Renal cortex interstitium (tissue), 15 donors: ENCODE measurements at places on chromosomes 6 and 20. TPM values are rescaled to one million over a fixed set of nuclear protein-coding genes. Genes with fewer than 3 reads are reported as not detected.

Gene SIRT5
- polyA plus RNA-seq: 21.1 TPM

Gene SLC22A7
- polyA plus RNA-seq: 0.81 TPM

Gene TXLNB
- 2.5 TPM for polyA plus RNA-seq

DNA sequence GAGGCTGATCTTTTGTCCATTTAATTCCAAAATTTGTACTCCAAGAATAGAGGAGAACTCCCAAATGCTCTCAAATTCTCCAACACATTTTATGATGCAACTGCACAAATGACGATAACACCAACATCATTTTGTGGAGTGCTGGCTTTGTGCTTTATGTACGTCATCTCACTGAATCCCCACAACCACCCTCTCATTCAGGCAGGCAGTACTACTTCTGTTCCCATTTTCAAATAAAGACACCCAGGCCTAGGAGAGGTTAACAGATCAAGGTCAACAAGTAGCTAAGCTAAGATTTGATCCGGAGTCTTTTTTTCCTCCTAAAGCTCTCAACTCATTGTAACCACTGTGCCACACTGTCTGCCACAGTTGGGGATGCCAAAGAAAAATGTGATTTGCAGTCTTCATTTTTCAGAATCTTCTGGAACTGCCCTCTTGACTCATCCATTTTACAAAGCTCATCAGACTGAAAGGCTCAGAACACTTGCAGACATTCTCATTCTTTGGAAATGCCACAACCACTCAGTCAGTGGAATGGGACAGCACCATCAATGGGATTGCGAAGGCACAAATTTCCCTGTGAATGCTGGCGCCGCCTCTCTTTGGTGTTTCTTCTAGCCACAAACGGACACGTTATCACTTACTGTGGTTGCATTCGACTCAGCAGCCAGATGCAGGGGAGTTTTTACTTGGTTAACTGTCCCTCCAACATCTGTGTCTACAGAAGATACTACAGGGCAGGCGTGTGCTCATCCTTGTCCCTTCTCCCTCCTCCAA is 184.4 kb downstream of the GJA10 start:
- DNase-seq: no peak

GRCh38 chr6:153058291-153058690 is 55.8 kb upstream of the MTRF1L start:
- no peak for DNase-seq

Gene ZNF76
- 67.2 TPM for polyA plus RNA-seq

DNA sequence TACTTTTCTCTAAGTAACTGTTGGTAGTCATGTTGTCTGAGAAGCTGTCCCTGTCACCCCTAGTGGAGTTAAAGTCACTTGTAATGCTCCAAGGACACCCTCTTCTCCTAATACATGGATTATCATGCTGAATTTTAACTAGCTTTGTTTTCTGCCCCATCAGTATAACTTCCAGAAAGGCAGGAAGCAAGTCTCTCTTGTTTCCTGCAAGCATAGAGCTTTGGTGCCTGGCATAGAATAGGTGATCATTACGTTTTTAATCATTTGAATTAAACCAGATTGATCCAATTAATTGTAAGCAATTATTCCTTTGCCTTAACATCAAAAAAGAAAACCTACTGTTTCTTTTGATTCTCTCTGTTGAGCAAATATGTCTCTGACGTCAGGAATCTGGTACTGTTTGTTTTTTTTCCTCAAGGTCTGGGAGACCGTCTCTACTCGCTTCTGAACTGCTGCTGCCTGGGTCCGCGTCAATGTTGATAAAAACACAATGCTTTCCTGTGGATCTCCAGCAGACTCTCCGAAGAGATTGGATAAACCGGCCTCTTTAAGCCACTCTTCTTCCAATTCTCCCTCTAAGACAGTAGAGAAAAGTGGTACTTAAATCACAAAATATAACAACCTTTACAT is 71.8 kb downstream of the ARHGAP18 start:
- DNase-seq: no peak

DNA sequence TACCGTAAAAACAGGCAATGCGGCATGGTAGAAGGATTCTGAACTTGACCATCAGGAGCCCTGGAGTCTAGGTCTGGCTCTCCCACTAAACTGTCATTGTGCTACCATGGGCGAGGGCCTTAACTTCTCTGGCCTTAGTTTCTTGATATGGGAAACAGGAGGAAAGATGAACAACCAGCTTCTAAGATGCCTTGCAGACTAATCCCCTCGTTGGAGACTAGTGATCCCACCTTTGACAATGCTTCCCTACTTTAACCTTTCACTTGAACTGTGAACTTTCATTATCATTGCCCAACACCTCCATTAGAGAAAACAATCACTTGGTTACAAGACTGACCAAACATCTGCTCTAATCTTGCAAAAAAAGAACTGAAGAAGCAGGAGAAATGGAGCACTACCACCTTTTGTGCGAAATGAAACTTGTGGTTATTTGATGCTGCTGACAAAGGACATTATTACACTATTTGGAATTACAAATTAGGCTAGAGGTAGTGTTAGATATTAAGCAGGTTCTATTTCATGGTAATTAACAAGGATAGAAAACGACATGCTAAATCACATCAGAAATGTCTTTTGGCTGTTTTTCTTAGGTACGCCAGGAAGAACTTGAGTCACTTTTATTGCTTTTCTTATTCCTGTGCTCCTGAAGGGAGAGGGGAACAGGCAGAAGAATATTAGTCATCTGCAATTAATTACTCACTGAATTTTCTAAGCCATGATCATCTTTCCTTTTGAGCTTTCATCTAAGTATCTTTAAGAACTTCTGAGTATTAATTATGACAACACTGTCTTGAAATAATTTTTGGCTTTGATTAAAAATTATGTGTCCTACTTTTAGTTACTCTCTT is 39.1 kb upstream of the ARHGAP18 start:
- DNase-seq: no peak

Gene WFDC10B
- polyA plus RNA-seq: not detected

Gene MOCS3
- 5.6 TPM for polyA plus RNA-seq

Gene ZNF831
- polyA plus RNA-seq: 0.11 TPM

GRCh38 chr6:127191716-127192115 is 73.2 kb downstream of the RSPO3 start:
- DNase-seq: no peak

- no peak for DNase-seq
Measured at GRCh38 chr20:7856756-7857155, 83.5 kb downstream of the HAO1 start.

GRCh38 chr6:129032602-129033001 is 149.7 kb downstream of the LAMA2 start:
- DNase-seq: no peak

DNA sequence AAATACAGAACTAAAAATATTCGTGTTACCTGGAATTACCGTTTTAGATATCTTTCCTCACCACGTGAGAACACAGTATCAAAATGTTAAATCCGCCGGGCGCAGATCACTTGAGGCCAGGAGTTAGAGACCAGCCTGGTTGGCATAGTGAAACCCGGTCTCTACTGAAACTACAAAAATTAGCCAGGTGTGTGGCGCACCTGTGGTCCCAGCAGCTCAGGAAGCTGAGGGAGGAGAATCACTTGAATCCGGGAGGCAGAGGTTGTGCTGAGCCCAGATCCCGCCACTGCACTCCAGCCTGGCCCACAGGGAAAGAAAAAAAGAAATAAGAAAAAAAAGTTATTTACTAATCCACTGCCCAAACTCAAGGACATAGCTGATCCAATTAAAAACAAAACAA is 4.8 kb upstream of the DDX43 start:
- DNase-seq: no peak

Gene DYNLRB1
- 178 TPM for polyA plus RNA-seq

Gene SLC32A1
- polyA plus RNA-seq: 3.0 TPM

DNA sequence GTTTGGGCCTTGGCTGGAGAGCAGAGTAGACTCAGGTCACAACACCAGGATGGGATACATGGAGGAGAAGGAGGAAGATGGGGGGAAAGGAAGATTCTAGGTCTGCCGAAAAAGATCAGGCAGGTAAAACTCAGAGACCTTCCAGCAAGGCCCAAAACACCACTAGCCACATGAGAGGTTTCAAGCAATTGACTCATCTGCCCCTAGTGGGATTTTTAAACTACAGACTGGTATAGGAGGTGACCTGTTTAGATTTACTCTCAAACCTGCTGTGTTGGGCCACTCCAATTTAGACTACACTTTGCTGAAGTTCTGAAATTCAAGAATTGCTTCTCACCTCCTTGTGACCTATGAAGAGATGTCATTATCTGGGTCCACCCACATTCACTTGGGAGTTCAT is 236.9 kb upstream of the SASH1 start:
- no peak for DNase-seq

DNA sequence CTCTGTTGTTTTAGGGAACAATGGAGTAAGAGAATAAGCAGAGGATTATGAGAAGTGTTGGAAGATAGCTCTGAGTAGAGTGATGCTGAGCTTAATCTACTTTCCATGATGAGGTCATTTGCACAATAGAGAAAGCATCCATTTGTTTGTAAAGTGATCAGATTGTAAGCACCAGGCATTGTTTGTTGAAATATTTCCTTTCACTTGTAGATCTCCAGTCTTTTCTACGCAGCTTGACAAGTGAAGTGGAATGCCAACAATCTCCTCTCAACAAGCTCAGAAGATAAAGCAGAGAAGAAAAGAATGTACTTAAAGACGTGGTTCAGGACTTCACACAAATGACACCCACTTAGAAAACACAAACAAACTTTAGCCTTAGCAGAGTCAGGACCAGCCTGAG is 80.1 kb upstream of the MARCKS start:
- DNase-seq: no peak

- no peak for DNase-seq
Measured at GRCh38 chr6:163170294-163170883, 244.1 kb upstream of the QKI start.

- no peak for DNase-seq
Measured at GRCh38 chr6:19463250-19463649, 373.9 kb upstream of the ID4 start.

DNA sequence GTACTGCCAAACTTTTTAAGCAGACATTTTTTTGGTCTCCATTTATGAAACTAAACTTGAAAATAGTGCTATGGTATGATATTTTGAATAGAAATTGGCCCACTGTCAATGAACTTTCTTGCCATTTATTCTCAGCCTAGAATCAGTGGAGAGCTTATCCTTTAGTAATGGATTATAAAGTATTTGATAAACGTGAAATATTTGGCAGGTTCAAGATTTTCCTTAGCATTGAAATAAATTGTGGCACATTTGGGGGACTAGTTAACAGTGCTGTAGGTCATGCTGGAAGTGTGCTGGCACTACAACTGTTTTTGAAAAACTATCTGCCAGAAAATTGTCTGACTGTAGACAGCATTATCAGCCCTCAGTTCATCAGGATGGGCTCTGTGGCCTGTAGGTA is 2.1 kb downstream of the PRSS35 start:
- no peak for DNase-seq

- no peak for DNase-seq
Measured at GRCh38 chr6:161817881-161818280, 544.0 kb upstream of the AGPAT4 start.
